ENCODE measurements at places on chromosomes 3 and 15.
A peak's percentile ranks its signal among the peaks of the same experiment; 100 is the strongest.

DNA sequence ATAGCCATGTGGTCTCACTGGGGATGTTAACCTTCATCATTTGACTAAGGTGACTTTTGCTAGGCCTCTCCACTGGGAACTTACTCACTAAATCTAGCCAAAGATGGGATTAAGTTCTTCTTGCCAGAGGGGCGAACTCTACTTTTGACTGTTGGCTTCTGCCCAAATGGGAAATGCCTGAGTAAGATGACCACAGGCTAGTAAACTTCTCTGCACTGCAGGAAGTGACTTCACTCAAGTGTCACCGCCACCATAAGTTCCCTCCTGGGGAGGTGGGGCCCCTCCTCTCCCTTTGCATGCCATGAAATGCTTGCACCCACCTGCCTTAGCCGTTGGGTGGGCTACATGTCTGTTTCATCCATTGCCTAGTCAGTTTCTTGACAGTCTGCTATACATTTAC, 388.3 kb downstream of the FEZF2 start:
- no peak for DNase-seq

- DNase-seq, result no peak
Measured at GRCh38 chr3:111852540-111852939, 6.5 kb upstream of the PHLDB2 start.

GRCh38 chr15:51313074-51313393, 25.4 kb downstream of the CYP19A1 start:
- no peak for DNase-seq

- no peak for DNase-seq
Measured at GRCh38 chr3:184523825-184524615, 37.6 kb upstream of the EPHB3 start.

- DNase-seq, result no peak
Measured at GRCh38 chr15:87209891-87210689, 1046.4 kb downstream of the NTRK3 start.

DNA sequence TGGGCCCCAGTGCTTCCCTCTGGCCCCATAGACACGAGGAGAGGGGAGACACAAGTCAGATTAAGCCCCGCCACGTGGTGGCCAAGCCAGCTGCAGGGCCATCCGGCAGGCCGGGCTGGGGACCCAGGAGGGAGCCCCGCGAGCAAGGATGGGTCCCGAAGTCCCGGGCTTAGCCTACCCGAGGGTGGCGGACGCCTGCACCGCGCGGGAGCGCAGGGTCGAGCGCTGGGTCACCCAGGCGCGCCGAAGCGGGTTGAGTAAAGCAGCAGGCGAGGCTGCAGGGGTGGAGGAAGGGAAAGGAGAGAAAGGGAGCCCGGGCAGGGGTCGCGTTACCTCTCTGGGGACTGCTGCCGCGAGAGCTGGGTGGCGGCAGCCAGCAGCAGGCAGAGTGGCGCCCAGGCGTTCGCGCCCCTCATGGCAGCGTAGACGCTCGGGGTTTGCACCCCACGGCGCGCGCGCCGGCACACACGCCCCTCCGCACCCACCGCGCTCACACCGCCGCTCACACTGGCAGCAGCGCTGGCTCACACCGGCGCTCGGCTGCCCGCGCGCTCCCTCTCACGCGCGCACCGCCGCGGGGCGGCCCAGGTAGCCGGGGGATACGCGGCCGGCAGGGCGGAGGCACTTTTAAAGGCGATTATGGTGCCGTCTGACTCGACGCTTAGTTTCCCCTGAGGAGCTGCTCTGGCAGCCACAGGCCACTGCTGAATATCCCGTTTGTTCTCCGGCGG, at the start of gene PCOLCE2:
Gene PCOLCE2 (minus strand): TSS at position 603 of the 731 bp plus-strand sequence. CDS start 187 bp downstream, at position 416.
- DNase-seq, result no peak

DNA sequence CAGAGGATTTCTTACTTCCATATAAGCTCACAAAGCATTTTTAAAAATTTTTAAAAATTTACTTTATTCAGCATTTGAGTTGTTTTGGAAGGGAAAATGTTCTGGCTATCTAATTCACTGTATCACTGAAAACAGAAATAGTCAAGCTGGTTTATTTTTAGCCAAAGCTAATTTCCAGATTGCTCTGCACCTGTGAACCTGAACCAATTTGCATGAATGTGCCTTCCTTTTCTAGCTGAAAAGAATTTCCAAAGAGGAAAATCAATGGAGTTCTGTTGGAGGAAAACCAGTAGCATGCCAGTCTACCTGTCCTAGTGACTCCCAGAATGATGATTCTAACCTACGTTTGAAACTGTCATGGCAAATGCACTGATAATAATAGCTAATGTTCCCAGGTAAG, 134.2 kb upstream of the LIPC start:
- DNase-seq, result no peak

DNA sequence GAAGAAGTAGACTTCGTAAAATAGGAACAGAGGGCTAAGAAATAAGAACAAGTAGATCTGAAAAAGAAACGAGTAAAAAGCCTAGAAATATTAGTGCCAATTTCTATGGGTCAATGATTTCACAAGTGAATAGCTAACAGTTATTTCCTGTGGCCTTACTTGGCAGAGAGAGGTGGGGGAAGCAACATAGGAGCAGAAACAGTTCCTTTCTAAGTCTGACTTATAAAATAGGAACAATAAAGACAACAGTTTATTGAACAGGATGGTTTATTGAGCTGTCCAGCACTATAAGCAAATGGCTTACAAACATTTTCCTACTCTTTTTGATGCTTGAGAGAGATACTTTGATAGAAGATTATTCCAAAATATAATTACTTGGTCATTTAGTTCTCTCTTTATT, 37.9 kb downstream of the AGTR1 start:
- no peak for DNase-seq

DNA sequence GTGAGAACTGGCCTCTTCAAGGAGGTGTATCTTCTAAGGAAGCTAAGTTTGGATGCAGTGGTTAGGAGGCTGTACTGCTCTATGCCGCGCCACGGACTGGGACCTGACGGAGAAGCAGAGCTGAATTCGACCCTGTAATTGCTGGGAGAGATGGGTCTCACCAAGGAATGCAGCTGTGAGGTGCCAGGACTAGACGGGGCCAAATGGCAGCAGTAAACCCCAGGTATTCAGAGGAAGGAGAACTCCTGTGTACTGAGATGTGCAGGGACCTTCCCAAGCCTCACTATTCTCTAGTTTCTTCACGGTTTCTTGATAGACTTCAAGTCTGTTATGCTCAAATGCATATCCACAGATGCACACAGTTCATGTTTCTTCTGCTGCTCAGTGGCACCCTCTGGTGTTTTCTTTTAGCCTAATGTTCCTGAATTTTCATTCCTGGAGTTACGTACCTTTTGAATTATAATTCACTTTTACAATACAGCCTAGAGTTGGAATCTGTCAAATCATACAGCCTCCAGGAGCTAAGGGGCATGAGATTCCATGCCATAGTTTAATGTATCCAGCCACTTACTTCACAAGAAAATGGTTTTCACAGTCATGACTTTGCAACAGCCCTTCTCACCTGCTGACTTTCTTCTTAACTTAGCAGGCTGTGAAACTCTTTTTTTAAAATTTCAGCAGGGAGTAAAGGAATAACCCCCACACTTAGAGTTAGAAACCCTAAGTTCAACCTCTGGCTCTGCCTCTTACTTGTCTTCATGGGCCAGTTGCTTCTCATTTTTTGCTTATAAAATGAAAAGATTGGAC, 61.8 kb downstream of the GLDN start:
- DNase-seq, result no peak

DNA sequence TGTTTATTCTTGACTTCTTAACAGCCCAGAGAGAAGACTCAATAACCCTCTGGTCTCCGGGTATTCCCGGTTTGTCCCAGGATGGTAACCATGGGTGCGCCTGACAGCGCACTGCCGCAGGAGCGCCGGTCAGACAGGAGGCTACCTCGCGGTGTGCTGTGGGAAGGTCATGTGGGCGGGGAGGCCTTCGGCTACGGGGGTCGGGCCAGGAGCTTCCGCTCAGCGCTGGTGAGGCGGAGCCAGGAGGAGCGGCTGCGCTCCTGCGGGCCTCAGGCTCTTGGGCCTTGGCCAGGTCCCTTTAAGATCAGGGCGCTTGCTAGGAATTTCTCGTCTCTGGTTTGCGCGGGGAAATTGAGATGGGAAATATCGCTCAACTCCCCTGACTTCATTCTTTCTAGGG, 182.3 kb upstream of the NDN start:
- DNase-seq, result no peak

DNA sequence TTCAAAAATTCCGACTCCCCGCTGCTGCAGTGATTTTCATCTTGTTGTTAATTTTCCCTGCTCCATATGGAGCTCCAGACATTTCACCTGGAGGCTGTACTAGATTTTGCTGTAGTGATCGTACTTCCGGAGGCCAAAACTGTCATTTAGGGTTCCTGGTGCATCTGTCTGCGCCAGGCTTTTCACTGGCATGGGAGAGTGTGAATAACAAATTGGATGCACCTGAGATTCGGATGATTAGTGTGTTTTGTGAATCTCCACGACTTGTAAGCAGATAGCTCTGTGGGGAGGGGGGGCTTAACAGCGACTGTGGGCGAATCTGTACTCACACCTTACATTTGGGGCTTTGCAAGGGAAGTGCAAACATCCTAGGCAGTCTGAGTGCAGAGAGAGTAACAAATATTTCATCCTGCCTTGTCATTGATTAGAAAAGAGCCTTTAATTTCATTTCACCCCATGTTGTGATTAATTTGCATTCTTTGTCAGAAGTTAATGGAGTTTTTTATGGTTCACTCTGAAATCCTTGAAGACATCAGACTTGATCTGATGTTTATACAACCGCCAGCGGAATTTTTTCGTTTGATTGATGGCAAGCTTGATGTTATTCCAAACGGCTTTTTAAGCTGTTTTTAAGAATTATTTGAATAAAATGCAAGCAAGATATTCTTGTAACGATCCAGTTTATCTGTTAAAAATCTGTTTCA, 92.5 kb upstream of the SKOR1 start:
- no peak for DNase-seq

DNA sequence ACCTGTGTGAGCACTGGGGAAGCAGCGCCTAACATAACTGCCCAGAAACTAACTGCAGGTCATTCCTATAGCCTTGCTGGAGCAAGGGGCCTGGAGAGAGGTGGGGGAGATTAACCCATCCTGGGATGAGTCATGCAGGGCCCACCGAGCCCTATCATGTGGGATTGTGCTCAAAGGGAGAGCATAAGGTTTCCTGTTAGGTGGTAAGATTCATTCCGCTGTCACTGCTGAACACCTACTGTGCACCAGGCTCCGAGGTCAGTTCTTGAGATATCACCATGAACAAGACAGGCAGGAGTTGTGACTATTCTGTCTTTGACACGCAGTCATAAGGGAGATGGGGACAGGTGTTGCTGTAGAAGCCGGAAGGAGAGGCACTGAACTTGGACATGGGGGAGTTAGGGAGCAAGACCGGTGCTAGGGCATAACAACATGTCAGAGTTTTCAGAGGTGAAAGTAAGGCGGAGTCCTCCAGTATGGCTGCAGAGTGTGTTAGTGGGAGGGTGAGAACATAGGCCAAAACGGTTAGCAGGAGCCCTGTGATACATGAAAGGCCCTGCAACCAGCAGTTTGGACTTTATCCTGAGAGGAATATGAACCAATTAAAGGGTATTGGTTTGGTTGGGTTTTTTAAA, 2.4 kb downstream of the SLC25A38 start:
- no peak for DNase-seq

DNA sequence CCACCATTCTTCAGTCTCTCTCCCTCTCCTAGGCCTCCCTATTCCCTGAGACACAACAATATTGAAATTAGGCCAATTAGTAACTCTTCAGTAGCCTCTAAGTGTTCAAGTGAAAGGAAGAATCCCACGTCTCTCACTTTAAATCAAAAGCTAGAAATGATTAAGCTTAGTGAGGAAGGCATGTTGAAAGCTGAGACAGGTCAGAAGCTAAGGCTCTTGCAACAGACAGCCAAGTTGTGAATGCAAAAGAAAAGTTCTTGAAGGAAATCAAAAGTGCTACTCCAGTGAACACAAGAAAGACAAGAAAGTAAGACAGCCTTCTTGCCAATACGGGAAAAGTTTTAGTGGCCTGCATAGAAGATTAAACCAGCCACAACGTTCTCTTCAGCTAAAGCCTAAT, 41.3 kb downstream of the PPM1L start:
- no peak for DNase-seq

GRCh38 chr3:15121936-15122335, 23.0 kb upstream of the RBSN start:
- no peak for DNase-seq

- no peak for DNase-seq
Measured at GRCh38 chr3:10306156-10306555, 13.4 kb upstream of the GHRL start.

GRCh38 chr3:121488628-121489027, 57.2 kb downstream of the POLQ start:
- DNase-seq, result no peak

- DNase-seq, result no peak
Measured at GRCh38 chr15:66862111-66862939, 160.3 kb downstream of the SMAD6 start.

DNA sequence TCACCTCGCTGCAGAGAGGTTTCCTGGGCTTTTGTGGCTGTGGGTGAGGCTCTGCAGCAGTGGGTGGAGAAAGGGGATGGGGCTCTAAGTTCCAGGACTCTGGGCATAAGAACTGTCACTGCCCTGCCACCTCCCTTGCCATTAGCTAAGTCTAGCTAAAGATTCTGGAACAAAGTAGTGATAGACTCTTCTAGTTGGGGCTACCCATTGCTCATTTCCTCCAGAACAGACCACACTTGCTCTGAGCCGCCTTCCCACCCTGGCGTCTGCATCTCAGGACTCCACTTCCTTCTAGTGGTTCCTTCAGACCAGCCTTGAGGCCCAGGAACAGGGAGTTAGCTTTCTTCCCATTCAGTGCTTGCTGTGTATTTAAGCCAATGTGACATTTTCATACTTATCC, 7.5 kb downstream of the ARHGAP31 start:
- no peak for DNase-seq

DNA sequence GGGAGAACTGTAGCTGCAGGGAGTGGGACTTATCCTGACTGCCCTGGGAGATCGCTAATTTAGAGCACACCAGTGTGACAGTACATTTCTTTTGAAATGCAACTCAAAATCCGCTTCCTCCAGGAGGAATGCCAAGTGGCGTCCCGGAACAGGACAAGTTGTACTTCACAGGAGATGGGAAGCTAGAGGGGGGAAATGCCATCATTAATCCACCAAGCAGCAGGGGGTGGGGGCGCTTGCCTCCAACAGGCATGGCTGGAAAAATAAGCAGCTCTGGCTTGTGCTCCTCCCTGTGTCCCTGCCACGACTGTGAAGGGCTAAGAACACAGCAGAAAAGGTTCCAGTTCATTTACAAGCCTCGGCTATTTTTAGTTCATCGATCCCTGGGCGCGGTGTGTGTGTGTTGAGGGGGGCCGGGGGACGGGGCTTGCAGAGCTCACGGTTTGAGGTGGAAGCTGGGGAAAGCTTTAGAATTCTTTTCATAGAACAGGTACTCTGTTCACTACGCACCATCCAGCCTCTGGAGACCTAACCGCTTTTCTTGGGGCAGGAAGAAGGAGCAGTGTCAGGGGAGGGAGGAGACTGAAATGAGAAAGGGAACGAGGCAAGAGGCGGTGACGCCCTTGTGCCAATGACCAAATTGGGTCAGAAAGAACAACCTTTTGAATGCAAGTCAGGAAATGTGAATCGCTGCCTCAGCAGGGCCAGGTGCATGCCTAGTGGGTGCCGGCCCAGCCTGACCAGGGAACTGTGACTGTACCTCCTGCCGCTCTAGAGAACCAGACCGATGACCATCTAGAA, 51.8 kb upstream of the DGKG start:
- no peak for DNase-seq

GRCh38 chr3:126983653-126984390, 907 bp downstream of the PLXNA1 start:
- peak; percentile 24 for DNase-seq
